ENCODE measurements at places on chromosomes 3 and 15.
A peak's percentile ranks its signal among the peaks of the same experiment; 100 is the strongest.

- DNase-seq: no peak
Observed at GRCh38 chr15:100310041-100310405, 31.8 kb downstream of the ADAMTS17 start.

DNA sequence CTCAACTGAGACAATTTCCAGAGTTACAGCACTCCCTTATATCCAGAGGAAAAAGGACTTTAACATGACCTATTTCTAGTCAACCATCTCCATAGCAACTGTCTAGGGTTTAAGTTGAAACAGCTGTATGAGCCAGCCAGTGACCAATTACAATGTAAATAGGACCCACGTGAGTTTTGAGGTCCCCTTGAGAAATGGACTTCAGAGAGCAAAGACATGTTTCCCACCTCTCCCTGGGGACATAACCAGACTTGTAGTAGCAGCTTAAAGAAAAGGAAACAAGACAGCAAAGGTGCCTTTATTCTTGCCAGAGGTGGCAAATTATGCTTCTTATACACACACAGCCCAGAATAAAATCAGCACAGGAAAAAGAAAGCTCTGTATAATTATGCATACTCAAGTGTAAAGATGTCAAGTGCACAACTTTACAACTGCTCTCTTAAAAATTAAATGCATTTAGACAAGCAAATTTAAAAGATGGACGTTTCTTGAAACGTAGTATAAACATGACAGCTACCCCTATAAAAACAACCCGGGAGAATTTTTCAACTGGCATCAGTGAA, 40.2 kb downstream of the SUMF1 start:
- peak; percentile 59 for DNase-seq

DNA sequence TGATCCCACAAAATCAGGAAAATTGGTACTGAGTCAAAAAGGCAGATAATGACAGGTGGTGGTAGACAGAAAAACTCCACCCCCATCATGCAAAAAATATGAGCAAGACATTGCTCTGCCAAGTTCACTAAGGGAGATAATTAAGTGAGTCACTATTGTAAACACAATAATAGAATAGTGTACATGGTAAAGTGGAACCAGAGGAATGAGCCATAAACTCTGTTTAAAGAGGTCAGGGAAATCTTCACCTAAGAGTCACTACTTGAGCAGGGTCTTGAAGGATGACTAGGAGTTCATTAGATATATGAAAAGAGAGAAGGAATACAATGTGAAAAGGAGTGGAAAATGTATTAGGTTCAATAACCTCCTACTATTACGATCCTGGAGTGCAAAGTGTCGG, 213.4 kb upstream of the PEX5L start:
- no peak for DNase-seq

DNA sequence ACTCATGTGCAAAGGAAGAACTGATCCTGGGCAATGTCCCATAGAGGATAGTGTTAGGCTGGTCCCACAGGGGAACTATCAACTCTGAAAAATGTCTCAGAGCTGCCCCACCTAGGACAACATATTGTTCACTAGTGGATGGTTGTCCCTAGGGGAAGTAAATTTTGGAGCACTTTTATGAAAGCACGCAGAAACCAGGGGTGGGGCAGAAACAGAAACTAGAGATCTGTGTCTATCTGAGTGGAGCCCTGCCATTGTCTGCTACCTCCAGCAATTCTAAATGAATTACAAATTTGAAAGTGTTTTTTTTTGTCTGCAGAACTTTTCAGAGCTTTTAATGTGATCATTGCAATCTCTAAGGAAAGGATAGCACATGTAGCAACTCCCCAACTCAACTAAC, 357.1 kb upstream of the PROK2 start:
- DNase-seq: no peak

DNA sequence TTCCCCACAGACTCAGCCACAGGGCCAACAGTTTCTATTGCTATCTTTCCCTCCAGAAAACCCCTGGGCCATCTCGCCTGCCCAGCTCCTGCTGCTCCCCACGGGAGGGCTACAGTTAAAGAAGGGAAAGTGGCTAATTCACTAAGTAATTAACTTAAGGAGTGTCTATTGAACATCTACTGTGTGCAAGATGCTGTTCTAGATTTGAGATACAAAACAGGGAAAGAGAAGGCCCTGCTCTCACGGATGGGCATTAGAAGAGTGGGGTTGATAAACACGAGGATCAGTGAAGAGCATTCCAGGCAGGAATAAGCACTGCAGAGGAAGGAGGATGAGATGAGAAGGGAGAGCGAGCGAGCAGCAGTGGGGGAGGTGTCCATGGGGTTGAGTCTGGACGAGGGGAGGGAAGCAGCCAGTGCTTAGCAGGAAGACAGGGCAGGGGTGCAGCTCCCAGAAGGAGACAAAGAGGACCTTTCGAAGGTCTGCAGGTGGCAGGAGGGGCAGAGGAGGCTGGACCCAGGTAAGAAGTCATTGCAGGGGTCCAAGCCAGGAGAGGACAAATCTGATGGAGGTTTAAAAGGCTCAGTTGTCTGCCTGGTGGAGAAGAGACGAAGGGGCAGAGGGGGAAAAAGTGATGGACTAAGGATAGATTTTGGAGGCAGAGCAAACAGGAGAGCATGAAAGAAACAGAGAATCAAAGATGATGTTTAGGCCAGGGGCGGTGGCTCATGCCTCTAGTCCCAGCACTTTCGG, 64.7 kb downstream of the KLF15 start:
- DNase-seq: no peak

GRCh38 chr3:96970211-96970610, 155.8 kb downstream of the EPHA6 start:
- no peak for DNase-seq

DNA sequence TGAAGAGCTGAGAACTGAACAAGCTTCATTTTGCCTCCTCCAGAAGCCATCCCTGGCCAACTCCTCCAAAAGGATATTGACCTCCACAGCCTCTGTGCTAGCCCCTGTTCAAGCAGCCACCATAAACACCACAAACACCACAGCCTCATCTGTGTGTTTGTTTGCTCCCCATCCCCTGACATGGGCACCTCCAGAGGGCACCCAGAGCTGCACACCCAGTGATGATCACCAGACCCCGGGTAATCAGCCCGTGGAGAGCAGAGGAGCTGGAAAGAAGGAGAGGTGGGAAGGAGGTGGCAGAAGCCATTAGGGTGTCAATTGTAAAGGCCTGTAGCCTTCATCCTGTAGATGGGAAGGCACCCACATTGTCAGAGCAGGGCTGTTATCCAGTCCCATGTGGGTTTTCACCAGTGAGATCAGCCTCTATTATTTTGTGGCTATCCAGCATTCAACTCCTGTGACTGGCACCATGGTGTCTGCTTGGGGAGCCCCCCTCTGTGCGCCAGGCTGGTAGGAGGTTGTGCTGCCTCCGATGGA, 6.8 kb upstream of the WNT7A start:
- no peak for DNase-seq

GRCh38 chr15:33074212-33074611, 120.3 kb downstream of the FMN1 start:
- DNase-seq: no peak

DNA sequence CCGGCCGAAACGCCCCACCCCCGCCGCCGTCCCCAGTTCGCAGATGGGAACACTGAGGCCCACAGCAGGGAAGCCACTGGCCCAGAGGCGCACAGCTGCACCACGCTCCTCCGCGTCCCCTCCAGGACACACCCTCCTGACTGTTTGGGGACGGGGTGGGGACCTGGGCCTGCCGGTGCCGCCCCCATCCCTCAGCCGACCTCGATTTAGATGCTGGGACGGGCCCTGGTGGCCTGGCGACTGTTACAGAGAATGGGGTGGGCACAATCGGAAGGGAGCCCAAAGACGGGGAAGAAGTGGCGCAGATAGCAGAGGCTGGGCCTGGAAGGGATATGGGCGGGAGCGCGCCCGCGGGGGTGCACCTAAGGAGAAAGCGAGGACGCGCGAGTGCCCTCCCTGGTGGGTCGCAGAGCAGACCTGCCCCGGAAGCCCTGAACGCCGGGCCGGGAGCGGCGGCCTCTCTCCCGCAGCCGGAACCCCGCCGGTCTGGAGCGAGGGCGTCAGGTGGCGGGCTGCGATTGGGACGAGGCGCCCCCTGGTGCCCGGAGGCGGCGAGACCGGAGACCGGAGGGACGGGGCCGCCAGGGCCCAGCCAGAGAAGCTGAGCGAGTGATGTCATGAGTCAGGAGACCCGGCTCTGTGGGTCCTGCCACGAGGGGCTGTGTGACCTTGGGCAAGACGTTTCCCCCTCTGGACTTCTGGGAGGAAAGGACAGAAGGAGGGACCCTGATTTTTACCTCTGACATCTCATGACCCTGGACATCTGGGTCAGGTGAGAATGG, 78.4 kb downstream of the IQSEC1 start:
- peak; percentile 61 for DNase-seq

GRCh38 chr3:34132069-34132692, 333.8 kb downstream of the PDCD6IP start:
- DNase-seq: no peak

- DNase-seq: no peak
Observed at GRCh38 chr3:139689122-139689521, 11.3 kb upstream of the NMNAT3 start.
